ENCODE measurements at places on chromosomes 2 and 18. TPM values are rescaled to one million over a fixed set of nuclear protein-coding genes. Genes with fewer than 3 reads are reported as not detected.

GKN2 gene
- not detected for total RNA-seq

GRCh38 chr2:9975328-9975727 lies 23.8 kb downstream of the GRHL1 start:
- no peak for DNase-seq

GRCh38 chr18:37578886-37579513 lies 13.4 kb upstream of the CELF4 start:
- DNase-seq: no peak

GRCh38 chr2:16691261-16691660 lies 25.6 kb upstream of the CYRIA start:
- no peak for DNase-seq
